ENCODE measurements at places on chromosomes 6 and 20.

- DNase-seq: no peak
Observed at GRCh38 chr20:1900321-1900801, 5.2 kb downstream of the SIRPA start.

DNA sequence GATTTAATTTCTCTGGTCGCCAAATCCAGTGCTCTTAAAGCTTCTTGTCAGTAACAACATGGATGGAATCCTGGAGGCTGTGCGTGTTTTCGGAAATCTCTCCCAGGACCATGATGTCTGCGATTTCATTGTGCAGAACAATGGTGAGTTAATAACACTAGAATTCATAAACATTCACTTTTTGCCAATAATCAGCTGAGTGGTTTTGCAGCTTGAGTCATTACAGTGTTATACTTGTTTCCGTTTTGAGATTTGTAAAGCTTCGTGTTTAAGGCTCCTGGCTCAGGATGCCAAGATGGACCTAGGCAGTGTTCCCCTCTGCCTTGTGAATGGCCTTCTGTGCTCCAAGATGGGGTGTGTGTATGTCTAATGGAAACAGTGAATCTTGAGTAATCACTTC, 113.8 kb downstream of the ARMC2 start:
- no peak for DNase-seq

DNA sequence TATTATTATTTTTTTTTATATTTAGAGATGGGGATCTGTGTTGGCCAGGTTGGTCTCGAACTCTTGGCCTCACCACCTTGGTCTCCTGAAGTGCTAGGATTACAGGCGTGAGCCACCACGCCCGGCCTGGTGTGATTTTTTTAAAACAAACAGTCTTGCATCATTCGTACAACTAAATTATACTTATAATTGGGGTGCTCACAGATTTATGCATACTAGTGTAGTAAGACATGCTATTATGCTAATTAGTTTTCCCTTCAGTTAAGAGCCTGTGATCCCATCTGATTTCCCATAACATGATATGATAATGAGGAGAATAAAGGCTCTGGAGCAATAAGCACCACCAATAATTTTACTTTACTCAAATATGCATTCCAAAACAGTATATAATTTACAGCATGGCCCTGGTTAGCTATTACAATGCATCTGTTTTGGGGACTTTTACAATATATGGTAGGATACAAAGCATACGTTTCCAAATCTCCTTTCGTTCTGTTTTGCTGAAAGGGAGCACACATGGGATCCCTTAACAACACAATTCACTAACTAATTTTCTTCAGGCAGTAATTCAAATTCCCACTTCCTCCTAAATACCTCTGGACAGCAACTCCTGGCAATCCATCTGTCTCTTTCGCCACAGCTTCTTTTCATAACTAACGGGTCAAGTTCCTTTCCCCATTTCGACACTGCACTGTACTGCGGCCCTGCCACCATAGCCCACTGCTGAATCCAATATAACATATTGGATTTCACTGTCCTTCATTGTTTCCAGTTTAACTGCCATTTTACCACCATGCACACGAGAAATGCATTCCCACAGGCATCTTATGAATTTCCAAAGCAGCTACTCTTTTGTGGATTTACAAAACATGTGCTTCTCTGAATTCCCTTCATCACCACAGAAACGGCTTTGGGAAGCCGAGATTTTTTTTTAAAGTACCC, 1.7 kb downstream of the NUDT3 start:
- no peak for DNase-seq

- DNase-seq: peak; percentile 19
Observed at GRCh38 chr20:57092112-57092899, 174.1 kb downstream of the BMP7 start.

DNA sequence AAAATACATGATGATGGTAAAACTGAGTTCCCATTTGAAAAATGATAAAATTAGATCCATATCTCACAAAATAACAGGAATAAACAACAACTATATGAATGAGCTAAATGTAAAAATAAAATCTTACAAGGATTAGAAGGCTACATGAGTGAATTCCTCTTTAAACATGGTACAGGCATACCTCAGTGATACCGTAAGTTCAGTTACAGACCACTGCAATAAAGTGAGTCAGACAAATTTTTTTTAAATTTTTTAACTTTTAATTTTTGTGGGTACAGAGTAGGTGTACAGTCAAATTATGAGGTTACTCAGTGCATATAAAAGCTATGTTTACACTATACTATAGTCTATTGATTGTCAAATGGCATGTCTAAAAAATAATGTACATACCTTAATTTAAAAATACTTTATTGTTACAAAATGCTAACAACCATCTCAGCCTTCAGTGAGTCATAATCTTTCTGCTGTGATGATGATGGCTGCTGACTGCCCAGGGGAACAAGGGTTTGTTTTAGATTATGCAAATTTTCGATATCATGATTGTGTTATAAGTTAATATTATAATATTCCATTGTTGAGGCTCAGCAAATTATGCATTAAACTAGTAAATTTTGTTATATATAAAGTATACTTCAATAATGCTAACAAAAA, 222.8 kb upstream of the RUNX2 start:
- no peak for DNase-seq

GRCh38 chr20:63978319-63979228, 868 bp downstream of the SAMD10 start:
- DNase-seq: peak; percentile 40

GRCh38 chr20:38610521-38610920, 8.9 kb downstream of the ARHGAP40 start:
- DNase-seq: no peak

GRCh38 chr6:35165630-35166071, 24.5 kb upstream of the TCP11 start:
- DNase-seq: no peak

DNA sequence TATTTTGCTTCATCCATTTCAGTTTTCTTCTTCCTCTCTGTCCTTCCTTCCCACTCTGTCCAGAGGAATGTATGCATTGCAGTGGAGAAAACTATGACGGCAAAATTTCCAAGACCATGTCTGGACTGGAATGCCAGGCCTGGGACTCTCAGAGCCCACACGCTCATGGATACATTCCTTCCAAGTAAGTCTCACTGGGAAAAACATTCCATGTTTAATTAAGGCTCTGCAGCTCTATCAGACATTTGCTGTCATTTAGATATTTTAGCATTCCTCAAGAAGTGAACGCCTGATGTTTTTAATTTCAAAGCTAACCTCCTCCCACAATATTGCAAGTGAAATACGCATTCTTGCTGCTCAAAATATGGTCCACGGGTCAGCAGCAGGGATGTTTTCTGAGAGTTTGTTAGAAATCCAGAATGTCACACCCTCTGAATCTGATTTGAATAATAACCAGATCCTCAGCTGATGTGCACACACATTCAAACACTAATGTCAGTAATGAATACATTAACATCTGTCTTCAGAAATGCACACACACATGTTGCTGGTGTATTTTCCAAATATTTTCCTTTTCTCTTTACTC, 12.8 kb downstream of the PLG start:
- DNase-seq: no peak

DNA sequence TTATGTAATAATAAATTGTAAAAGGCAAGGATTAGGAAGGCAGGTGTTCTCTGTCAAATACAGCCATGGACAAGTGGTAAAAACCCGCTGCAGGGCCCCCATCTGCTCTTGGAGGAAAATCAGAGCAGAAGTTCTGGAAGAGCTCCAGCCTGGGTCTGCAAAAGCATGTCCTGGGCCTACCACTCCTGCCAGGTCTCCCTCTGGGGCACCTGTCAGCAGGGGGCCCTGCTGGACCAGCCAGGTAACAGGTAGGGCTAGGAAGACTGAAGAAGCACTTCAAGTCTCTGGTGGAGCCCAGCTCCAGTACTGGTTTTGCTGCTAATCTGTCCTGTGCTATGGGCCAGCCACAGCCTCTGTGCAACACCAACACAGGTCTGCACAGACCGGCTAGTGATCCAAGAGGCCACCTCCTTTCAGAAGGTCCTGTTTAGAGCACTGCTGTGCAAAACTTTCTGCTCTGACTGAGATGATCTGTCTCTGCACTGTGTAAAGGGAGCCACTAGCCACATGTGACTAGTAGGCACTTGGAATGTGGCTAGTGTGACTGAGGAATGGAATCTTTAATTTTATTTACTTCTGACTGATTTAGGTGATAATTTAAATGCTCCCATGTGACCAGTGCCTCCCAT, 30.2 kb downstream of the RRBP1 start:
- DNase-seq: no peak

DNA sequence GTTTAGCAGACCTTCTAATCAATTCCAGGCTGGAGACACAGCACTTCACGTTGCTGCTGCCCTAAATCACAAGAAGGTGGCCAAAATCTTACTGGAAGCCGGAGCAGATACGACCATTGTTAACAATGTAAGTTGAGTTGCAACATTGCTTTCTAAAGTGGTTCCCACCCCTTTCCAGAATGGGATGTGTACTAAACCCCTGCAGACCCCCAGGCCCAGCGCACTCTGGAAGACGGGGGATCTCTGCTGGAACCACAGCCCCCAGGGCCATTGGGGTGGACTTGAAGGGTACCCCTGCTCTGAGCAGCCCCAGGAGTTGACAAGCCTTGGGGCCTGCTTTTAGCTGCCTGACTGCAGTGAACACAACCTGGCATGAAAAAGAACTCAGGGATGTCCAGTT, 22.0 kb downstream of the LYRM2 start:
- no peak for DNase-seq

GRCh38 chr6:152952866-152953509, 29.9 kb downstream of the FBXO5 start:
- no peak for DNase-seq

GRCh38 chr6:79461205-79461604, 76.0 kb downstream of the LCA5 start:
- no peak for DNase-seq

DNA sequence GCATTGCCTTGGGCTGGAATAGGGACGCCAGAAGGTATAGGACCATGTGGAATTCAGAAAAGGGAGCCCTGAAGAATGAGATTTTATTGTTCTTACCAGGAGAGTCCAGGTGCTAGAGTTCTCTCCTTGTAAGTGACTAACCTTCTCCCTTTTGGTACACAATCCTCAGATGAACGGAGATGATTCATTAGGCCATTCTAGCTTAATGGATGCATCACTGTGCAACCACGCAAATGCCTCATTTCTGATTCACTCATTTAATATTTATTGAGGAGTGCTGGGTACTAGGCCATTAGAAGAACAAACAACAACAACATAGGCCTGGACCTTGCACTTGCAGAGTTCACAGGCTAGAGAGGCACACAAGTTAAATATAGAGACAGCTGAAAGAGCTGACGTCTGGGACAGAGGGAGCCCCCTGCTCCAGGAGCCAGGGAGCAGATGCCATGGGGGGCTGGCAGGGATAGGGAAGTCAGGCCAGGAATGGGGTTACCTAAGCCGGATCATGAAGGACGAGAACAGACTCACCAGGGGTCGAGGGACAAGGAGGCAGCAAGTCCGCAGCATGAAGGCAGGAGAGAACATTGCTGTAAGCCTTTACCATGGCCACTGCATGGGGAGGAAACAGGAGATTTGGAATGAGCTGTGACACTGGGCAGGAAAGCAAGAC, 179.5 kb upstream of the AKAP12 start:
- DNase-seq: no peak

DNA sequence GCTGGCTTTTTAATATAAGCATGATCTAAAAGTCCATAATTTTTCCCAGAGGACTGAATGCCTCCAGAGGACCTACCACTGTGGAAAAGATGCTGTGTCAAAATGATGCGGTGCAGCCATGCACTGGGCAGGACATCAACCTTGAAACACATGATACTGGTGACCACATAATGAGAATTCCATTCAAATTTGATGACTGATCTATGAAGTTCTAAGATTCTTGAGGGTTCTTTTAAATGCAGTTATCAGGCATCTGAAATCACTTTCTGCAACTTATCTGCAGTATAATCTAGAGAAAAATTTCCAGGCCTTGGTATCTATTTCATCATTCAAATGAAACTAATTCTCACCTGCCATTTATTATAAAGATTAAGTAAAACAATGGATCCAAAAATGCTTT, 15.0 kb upstream of the MARCKS start:
- no peak for DNase-seq

- DNase-seq: no peak
Observed at GRCh38 chr20:12037521-12037920, 119.8 kb downstream of the BTBD3 start.

GRCh38 chr6:129555206-129555832, 154.7 kb downstream of the ARHGAP18 start:
- DNase-seq: no peak

All from activated T-helper 1 cell treated with Interleukin-2 at 50 U/mL for 16 hours (primary cell).